ENCODE measurements at places on chromosomes 16 and 17.

DNA sequence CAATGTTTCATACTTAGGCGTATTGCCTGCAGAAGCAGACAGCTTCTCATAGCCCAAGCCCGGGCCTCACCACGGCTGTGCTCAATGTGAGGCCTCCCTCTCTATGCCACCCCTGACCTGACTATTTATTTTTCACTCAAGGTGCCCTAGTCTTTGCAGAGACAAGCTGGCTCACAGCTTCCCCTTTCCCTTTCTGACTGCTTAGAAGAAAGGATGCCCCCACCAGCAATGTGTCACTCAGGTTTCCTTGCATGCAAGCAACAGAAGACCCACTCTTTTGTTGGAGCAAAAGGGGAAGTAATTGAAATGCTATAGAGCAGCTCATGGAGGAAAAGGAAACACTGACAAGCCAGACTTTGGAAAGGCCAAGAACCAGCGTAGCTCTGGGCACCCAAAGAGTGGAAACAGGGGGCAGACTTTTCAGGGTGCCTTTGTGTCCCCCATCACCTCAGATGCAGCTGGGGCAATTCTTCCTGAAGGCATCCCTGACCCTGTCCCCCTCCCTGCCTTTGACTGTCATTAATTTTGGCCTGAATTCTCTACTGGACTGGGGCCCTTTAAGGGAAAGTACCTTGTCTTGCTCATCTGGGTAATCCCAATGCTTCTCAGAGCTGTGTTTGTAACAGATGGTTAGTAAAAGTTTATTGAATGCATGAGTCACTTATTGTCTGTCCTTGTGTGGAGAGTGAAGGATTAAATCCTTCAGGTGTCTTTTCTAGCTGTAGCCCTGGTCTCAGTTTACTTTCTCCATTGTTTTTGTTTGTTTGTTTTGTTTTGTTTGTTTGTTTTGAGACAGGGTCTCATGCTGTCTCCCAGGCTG is 17.8 kb downstream of the RGS9 start:
- peak; percentile 32 for DNase-seq

- no peak for DNase-seq
Measured at GRCh38 chr16:81527477-81528178, 83.0 kb downstream of the CMIP start.

GRCh38 chr16:29809850-29810698 is 1.9 kb upstream of the PRRT2 start:
- peak; percentile 53 for DNase-seq

DNA sequence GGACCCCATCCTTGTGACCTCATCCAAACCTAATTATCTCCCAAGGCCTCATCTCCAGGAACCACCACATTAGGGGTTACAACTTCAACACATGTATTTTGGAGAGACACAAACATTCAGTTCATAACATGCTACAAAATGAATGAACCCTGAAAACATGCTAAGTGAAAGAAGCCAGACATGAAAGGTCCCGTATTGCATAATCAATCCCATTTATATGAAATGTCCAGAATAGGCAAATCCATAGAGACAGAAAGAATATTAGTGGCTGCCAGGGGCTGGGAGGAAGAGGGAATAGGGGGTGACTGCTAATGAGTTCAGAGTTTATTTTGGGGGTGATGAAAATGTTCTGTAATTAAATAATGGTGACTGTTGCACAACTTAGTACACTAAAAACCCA is 3.7 kb upstream of the IL34 start:
- no peak for DNase-seq

GRCh38 chr17:48215583-48216139 is 108.1 kb downstream of the SNX11 start:
- DNase-seq = no peak

- peak; percentile 60 for DNase-seq
Measured at GRCh38 chr16:57013229-57013628, 23.9 kb downstream of the NLRC5 start.

- DNase-seq = no peak
Measured at GRCh38 chr17:47714773-47715396, 18.2 kb upstream of the TBX21 start.

DNA sequence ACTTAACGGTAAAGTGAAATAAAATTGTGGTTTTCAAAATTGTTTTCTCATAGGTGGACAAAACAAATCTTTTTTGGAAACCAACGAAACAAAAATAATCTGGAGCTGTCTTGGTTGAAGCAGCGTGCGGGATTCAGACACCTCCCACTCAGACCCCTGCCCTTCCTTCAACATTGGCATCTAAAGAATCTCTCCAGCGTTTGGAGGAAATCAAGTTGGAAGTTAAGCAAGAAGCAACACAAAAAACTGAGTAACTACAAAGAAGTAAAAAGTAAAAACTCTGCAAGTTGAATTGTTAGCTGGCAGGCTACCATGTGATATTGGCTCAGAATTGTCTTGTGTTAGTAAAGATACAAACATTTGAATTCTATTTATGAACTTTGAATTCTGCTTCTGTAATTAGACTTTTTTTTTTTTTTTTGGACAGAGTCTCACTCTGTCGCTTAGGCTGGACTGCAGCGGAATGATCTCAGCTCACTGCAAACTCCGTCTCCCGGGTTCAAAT is 361.0 kb upstream of the PMFBP1 start:
- DNase-seq = no peak

DNA sequence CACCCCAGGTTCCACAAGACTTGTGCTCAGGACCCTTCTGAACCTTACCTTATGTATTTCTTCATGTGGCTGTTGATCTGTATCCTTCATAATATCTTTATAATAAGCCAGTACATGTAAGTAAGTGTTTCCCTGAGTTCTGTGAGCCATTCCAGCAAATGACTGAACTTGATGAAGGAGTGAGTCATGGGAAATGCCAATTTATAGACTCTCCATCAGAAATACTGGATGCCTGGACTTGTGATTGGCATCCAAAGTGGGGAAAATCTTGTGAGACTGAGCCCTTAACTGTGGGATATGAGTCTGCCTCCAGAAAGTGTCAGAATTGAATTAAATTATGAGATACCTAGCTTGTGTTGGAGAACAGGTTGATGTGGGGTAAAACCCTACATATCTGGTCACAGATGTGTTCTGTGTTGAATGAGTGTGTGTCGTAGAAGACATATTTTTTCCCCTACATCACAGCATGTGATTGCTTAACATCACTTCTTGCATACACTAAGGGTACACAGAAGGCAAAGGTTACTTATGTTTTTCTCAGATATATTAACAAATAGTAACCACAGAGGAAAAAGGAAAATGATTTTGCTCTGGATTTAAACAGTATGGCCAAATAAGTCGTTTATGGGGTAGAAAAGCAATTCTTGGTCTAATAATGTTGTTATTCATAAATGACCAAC is 70.2 kb upstream of the NETO2 start:
- DNase-seq = no peak

Measured in T-helper 2 cell (primary cell).